H9 (cell line): ENCODE measurements at places on chromosomes 12 and 14. TPM values are rescaled to one million over a fixed set of nuclear protein-coding genes. Genes with fewer than 3 reads are reported as not detected.

The FGD4 gene
- 53.9 and 54.3 TPM in 2 replicates for total RNA-seq

The HAL gene
- total RNA-seq: 0.11 and 0.35 TPM in 2 replicates

The AQP2 gene
- total RNA-seq: not detected in 2 replicates

The SMAGP gene
- total RNA-seq: 11.3 and 12.4 TPM in 2 replicates

The AMDHD1 gene
- 0.29 and 0.42 TPM in 2 replicates for total RNA-seq

The CLEC1B gene
- total RNA-seq: not detected in 2 replicates

The DPPA3 gene
- total RNA-seq: 1.4 and 2.0 TPM in 2 replicates

The TMEM132C gene
- 0.22 and 0.24 TPM in 2 replicates for total RNA-seq

The RBMS2 gene
- total RNA-seq: 9.5 TPM in 2 replicates

The MAP3K9 gene
- total RNA-seq: 18.3 and 20.0 TPM in 2 replicates

The TAS2R19 gene
- 1.7 and 2.6 TPM in 2 replicates for total RNA-seq

The PLA2G1B gene
- total RNA-seq: not detected in 2 replicates

The VRTN gene
- total RNA-seq: 104 and 105 TPM in 2 replicates

The RTL1 gene
- total RNA-seq: not detected in 2 replicates

The KLHDC1 gene
- total RNA-seq: not detected in 2 replicates

The POTEG gene
- not detected in 2 replicates for total RNA-seq

The MIP gene
- 0.17 TPM in 1 of 2 replicates, not detected in the other for total RNA-seq

The GLI1 gene
- total RNA-seq: 25.8 and 28.4 TPM in 2 replicates

The LMNTD1 gene
- not detected in 2 replicates for total RNA-seq

The BRMS1L gene
- total RNA-seq: 11.4 and 12.9 TPM in 2 replicates

The CLEC4C gene
- 0.26 TPM in 2 replicates for total RNA-seq

The NYNRIN gene
- 18.1 and 18.7 TPM in 2 replicates for total RNA-seq

The SLC35E3 gene
- total RNA-seq: 17.2 and 17.9 TPM in 2 replicates

The GYS2 gene
- not detected in 2 replicates for total RNA-seq

The RIPK3 gene
- total RNA-seq: 0.35 TPM in 1 of 2 replicates, not detected in the other

The NDRG2 gene
- 18.1 and 20.6 TPM in 2 replicates for total RNA-seq

The SAMD4A gene
- 9.6 and 9.9 TPM in 2 replicates for total RNA-seq
